Fibroblast of gingiva (primary cell): ENCODE measurements at places on chromosomes 12 and 14.

DNA sequence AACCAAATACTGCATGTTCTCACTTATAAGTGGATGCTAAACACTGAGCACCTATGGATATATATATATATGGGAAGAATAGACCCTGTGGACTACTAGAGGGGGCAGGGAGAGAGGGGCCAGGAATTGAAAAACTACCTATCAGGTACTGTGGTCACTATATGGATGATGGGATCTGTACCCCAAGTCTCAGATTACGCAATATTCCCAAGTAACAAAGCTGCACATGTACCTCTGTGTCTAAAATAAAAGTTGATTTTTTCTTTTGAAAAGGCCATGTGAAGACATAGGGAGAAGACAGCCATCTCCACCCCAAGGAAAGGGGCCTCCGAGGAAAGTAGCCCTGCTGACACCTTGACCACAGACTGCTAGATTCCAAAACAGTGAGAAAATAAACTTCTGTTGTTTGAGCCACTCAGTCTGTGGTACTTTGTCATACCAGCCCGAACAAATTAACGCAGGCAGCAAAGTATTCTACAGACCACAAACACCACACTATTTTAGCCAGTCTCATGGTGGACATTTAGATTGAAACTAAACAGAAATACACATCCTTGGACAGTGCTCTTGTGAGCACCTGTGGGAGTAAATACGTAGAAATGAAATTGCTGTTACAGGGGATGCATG is 197.1 kb downstream of the EFCAB11 start:
- DNase-seq: no peak

DNA sequence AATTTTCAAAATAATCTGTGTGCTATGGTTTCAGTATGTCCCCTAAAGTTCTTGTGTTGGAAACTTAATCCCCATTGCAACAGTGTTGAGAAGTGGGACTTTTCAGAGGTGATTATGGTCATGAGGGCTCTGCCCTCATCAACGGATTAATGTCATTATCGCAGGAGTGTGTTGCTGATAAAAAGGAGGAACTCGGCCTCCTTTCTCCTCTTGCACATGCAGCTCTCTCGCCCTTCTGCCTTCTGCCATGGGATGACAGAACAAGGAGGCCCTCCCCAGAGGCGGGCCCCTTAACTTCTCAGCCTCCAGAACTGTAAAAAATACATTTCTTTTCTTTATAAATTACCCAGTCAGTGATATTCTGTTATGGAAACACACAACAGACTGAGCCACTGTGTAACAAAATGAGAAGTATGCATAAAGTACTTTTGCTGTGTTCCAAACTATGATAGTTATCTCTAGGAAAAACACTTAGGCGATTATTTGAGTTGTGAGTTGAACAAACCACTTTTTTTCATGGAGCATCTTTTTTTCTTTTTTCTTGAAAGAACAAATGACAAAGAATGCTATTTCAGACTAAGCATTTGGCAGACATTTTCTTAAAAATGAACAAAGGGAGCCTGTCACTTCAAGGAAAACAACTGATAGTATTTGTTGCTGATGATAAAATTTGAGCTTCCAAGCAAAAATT is 134.8 kb upstream of the FUT8 start:
- no peak for DNase-seq

DNA sequence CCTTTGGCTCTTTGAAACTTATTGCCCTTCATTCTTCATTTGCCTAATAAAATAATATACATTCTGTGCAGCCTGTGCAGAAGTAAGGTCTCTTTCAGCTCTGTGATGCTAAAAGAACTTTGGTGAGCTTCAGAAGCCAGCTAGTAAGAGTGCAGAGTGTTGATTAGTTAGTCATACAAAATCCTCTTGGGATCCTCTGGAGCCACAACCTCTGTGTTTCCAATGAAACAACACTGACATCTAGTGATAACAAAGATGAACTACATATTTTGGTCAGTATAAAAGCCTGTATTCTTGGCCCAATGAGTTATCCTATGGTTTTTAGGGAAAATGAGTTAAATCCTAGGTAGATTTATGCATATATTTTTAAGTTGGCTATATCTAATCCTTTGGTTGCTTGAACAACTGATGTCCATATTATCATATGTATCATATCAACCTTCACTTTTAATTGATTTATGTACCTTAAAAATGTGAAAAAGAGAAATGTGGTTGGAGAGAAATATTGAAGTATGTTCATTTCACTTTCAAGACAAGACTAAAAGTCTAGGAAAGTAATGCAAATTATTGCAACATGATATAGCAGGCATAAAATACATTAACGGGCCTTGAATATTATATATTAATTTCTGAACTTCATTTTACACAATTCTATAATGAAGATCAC is 158.4 kb downstream of the KLHL28 start:
- DNase-seq: peak; percentile 46

GRCh38 chr12:121576851-121577391 is 3.9 kb downstream of the KDM2B start:
- peak; percentile 69 for DNase-seq

DNA sequence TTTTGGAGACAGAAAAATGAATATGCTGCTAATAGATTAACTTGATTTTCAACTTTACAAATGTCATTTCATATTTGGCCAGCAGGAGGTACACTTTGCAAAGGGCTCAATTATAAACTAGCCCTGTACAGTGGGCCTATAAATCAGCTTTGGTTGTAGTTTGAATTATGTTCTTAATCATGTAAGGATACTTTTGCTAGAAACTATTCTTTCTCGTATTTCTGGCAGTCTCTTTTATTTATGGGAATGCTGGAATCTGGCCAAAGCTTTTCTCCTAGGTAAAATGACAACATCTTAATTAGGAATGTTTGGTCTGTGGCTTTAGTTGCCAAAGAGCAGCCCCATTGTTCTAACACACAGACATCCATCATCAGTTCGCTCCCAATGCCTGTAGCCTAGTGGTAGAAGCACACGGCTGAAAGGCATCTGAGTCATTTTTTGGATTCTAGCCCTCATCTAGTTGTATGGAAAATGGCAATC is 1322.3 kb upstream of the SEL1L start:
- no peak for DNase-seq

DNA sequence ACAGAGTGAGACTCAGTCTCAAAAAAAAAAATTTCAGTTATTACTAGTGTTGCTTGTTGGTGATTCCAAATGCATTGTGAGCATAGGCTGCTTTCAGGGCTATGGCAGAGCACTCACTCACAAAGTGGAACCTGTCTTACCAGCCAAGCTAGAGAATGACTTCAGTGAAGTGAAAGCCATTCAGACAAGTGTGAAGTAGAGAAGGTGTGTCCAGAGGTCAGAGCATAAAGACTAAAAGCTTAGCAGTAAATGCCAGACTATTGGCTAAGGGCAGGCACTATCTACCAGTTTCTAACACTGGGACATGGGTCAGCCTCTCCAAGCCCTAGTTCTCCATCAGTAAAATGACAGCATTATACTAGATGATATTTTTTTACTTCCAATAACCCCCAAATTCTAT is 12.7 kb downstream of the PPP1R36 start:
- no peak for DNase-seq

DNA sequence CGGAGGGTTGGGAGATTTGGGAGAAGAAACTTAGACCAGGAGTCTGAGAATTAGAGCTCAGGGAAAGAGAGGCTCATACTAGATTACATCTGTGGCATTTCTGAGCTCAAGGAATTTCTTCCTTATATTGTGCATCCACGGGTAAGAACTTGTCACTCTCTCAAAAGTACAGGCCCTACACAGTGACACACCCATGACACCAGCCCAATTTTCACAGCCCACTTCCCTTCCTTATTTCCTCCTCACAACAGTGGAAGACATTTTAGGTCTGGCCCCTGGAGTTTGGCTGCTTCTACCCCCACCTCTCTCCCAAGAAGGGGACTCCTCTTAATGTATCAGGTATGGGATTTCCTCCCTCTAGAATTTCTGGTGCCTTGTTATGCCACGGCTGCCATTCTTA is 9.2 kb upstream of the ZNF385A start:
- no peak for DNase-seq

DNA sequence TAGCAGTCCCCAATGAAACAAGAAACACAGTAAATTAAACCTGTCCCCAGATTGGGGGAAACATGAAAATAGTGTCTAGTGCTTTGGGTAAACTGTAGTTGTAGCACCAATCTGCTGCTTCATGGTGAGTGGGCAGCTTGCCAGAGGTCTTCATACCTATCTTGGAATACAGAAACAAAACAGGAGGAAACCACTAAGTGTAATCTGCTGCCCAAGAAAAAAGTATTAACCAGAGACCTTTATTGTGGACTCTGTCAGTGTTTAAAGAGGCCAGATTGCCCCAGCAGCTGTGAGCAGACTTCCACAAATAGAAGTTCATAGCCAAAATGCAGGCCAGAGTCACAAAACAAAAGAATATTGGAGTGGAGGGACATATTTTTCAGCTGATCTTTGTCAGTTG is 2.3 kb downstream of the ISCU start:
- DNase-seq: no peak

- peak; percentile 43 for DNase-seq
Measured at GRCh38 chr12:124777399-124778372, 86.0 kb downstream of the SCARB1 start.

DNA sequence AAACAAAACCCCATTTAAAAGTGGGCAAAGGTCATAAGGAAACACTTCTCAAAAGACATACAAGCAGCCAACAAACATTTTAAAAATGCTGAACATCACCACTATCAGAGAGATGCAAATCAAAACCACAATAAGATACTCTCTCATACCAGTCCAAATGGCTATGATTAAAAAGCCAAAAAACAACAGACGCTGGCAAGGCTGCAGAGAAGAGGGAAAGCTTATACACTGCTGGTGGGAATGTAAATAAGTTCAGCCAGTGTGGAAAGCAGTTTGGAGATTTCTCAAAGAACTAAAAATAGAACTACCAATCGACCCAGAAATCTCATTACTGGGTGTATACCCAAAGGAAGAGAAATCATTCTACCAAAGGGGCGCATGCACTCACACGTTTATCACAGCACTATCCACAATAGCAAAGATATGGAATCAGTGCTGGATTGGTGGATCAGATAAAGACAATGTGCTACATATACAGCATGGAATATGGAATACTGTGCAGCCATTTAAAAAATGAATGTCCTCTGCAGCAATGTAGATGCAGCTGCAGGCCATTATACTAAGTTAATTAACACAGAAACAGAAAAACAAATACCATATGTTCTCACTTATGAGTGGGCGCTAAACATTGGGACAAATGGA is 102.1 kb upstream of the DAAM1 start:
- peak; percentile 77 for DNase-seq

DNA sequence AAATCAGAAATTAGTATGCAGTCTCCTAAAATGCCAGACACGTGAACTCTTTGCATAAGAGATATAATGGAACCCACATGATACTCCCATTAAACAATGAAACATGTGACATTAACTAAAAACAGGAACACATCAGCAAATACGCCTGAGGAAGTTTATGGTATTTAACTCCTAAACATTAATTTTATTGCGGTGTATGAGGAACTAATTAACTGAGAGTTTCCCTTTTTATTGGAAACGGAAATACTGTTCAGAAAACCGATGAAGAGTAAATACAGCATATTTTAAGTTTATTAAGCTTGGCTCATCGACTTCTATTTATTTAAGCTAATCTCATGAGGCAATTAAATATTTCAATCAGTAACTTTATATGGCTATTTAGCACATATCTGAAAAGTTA is 290.3 kb downstream of the SOX5 start:
- peak; percentile 1 for DNase-seq

- DNase-seq: no peak
Measured at GRCh38 chr12:59196989-59197388, 276.7 kb upstream of the LRIG3 start.

DNA sequence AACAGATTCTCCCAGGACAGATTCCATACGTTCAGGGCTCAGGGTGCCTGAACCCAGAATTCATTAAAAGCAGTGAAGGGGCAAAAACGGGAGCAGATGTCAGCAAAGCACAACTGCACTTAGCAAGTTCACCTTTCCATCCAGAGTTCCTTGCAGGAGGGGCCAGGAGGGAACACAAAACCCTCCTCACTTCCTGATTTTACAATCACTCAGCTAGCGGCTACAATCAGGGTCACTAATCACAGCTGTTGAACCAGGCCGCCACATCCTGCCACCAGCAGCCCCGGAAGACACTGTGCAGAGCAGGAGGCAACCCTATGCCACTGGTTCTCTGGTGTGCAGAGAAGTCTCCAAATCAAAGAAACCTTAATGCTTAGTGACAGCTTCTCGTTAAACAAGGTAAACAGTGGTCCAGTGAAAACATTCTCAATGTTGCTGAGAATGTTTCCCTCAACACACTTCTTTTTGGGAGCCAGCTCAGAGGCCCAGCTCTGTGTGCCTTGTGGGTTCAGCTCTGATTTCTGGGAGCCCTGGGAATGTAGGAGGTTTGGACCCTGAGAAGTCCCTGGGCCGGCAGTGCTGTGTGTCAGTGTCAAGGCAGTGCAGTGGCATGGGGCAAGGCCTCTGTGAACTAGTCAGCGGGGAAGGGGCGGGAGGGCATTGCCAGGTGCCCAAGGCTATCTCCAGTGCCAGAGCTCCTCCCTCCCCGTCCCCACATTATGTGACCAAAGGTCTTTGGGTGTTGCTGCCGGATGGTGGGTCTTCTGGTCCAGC is 54.5 kb downstream of the VCPKMT start:
- peak; percentile 34 for DNase-seq

DNA sequence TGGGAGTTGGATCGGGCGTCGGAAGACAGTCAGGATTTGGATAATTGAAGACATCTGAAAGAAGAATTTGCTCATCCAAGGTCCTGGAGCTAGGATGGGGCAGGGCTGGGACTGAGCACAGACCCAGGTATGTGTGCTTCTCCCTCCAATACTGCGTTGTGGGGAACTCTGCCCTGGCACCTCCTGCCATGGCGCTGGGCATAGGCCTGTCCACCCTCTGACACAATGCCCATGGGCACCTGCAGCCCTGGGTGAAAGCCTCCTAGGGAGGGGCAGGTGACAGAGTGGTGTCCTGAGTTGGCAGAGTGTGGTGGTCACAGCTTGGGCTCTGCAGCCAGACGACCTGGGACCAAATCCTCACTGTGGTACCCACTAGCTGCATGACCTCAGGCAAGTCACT is 53.3 kb downstream of the CALM1 start:
- no peak for DNase-seq

DNA sequence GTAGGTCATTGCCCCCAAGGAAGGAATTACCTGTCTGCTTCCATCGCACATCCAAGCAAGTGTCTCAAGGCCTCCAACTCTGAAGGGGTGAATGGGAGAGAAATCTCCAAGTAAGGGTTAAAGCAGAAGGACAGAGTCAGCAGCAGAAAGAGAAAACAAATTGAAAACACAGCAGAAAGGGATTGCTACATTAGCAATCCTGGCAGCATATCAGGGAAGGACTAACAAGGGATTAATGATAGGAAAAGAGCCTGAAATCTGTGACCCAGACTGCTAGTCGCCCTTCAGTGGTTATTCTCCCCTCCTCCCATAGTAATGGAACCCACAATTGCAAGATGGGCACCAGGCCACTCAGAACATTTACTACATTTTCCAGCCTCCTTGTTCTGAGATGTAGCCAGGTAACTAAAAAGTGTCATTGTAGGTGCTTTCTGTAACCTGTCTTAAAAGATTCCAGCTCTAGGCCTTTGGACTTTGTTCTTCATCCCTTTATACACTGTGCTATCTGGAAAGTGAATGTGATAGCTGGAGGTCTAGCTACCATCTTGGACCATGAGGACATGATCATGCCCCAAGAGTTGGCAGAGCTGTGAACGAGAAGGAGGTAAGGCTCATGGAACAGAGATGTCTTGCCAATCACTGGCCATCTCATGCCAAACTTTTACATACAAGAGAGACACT is 36.0 kb downstream of the MAP3K9 start:
- DNase-seq: no peak

- DNase-seq: no peak
Measured at GRCh38 chr14:96206461-96206860, 1.8 kb downstream of the BDKRB2 start.

GRCh38 chr14:92108345-92109254 is 2.2 kb upstream of the ATXN3 start:
- no peak for DNase-seq

GRCh38 chr14:93099643-93100042 is 16.1 kb downstream of the ITPK1 start:
- DNase-seq: no peak
